ENCODE measurements at places on chromosomes 13 and 19. TPM values are rescaled to one million over a fixed set of nuclear protein-coding genes. Genes with fewer than 3 reads are reported as not detected.

CACNA1A gene
- total RNA-seq: 0.17 TPM

SLC15A1 gene
- 1.4 TPM for total RNA-seq

CKM gene
- total RNA-seq: not detected

FAAP24 gene
- total RNA-seq: 1.3 TPM

ARL11 gene
- total RNA-seq: under 0.01 TPM

SULT2A1 gene
- not detected for total RNA-seq
